CD14-positive monocyte (primary cell): ENCODE measurements at places on chromosomes 11 and 22.

DNA sequence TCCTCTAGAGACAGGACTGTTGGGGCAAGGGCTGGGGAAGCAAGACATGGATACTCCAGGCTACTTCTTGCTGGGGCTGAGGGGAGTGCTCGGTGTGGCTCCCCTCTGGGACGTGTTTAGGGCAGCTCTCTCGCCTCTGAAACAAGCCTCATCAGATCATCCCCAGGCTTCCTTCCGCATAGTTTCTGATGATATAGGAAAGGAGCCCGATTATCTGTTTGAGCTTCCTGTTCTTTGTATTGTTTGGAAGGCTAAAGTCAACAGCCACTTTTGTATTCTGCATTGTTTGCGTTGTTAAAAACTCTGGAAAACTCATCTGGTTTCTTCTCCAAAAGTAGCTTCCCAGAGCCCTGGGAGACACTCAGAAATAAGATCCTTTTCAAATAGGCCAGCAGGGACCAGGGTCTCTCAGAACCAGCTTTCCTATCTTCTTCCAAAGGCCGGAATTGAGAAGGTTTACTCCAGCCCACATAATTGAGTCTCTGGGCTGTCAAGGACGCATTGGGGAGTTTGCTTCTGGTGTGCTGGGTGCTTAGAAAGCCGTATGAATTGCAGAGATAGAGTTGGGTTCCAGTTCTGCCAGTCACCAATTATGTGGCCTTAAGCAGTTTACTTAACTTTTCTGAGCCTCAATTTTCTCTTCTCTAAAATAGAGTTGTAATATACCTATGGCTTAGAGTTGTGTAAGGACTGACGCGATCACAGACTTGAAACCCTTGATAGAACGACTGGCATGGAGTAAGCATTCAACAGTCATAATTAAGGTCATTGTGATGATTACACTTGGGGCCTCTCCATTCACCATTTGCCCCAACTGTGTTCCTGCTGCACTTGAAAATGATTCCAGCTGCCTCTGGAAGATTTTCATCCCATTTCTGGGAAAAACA is 19.1 kb downstream of the CD44 start:
- DNase-seq = no peak

DNA sequence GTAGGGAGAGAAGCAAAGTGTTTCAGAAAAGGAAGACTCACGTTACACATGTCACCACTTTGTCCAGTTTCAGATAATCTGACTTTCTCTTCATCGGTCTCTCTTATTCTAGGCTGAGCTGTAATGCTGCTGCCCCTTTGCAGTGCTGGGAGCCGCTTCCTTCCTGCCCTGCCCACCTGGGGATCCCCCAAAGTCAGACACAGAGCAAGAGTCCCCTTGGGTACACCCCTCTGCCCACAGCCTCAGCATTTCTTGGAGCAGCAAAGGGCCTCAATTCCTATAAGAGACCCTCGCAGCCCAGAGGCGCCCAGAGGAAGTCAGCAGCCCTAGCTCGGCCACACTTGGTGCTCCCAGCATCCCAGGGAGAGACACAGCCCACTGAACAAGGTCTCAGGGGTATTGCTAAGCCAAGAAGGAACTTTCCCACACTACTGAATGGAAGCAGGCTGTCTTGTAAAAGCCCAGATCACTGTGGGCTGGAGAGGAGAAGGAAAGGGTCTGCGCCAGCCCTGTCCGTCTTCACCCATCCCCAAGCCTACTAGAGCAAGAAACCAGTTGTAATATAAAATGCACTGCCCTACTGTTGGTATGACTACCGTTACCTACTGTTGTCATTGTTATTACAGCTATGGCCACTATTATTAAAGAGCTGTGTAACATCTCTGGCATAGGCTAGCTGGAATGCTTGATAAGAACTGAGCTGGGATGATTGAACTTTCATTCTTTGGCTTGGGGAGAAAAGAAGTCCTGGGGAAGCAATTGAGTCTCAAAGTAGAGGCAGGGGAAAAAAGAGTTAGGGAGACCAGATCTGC is 31.2 kb upstream of the SMIM35 start:
- no peak for DNase-seq

DNA sequence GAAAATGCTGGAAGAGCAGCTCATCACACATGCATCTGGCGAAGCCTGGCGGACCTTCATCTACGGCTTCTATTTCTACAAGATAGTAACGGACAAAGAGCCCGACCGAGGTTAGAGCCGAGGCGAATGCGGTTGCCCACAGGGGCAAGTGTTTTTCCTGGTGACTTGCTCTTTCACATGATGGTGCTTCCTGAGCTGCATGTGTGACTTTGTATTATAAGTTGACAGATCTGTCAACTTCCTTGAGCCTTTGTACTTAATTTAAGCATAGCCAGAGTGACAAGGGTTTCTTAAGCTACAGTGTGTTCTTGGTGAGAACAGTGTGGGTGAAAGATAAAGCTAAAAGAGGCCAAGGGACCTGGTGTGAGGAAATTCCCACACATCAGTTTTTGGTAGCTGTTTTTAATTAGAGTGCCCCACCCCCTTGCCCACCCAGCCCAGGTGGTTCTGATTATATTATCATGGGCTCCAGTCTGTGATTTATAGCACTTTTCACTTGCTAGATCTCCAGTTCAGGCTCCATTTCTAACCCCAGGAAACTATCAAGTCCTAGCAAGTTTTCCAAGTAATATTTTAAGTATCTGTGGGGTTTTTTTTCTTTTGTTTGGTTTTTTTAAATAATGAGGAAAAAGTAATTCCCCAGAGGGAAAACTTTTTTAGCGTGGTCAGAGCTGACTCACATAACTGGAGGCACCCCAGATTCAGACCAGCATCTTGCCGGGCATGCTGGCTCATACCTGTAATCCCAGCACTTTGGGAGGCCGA is 68.0 kb upstream of the YWHAH start:
- DNase-seq = no peak

DNA sequence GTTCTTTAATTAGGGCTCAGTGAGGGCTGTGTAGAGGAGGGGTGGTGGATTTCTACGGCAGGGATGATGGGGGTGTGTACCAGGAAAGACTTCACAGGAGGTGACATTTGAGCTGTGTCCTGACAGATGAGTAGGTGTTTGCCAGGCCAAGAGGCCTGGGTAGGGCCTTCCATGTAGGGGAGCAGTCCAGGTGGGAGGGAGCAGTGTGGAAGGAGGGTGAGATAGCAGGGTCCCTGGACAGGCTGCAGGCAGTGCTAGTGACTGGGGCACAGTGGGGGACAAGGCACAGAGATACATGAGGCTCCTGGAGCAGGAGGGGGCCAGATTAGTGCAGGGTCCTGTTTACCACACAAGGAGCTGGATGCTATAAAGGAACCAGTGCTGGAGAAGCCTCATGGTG is 147.9 kb upstream of the CADM1 start:
- no peak for DNase-seq

GRCh38 chr11:32430568-32431381 is 4.6 kb downstream of the WT1 start:
- DNase-seq = no peak

DNA sequence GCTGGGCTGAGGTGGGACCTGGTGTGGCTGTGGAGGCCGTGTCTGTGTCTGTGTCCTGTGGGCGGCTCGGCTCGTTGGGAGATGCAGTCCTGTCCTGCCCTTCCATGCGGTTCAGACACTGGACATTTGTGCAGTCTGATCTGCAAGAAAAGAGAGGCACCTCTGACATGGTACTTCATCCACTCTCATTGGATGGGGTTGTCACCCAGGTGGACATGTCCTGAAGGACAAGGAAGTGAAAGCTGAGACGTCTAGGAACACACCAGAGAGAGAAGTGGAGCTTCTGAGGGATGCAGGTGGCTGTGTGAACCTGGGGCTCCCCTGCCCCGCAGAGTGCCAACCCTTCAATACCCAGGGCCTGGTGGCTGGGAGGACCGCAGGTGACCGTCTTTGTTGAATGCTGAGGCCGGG is 18.4 kb downstream of the TBX1 start:
- no peak for DNase-seq

GRCh38 chr11:12113294-12113693 is 2.9 kb downstream of the MICAL2 start:
- DNase-seq = no peak

- DNase-seq = no peak
Measured at GRCh38 chr11:78901831-78902230, 327.2 kb upstream of the NARS2 start.

DNA sequence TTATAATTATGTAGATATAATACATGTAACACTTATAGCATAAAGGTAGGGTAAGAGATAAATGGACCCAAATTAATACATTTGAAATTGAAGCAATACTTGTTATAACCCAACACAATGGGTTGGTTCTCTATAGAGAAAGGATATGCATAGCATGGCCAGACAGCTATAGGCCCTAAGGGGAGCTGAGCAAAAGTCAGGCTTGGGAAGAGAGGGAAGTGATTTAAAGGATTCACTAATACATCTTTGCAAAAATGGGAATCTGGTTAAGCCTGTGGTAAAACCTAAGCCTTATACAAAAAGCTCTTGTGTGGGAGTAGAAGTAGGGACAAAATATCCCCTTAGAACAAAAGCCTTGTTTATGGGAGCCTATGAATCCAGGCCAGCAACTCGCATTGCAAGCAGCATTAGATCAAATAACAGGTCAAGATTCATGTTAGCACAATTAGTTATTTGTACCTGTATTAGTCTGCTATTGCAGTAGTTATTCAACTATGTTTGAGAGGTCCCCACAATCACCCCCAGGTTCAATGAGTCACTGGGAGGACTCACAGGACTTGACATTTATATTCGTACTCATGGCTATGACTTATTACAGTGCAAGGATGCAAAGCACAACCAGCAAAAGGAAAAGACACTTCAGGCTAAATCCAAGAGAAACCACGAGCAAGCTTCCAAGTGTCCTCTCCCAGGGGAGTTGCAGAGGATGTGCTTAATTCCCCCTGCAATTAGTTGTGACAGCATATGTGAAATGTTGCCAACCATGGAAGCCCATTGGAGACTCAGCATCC is 144.7 kb upstream of the LMO1 start:
- no peak for DNase-seq

DNA sequence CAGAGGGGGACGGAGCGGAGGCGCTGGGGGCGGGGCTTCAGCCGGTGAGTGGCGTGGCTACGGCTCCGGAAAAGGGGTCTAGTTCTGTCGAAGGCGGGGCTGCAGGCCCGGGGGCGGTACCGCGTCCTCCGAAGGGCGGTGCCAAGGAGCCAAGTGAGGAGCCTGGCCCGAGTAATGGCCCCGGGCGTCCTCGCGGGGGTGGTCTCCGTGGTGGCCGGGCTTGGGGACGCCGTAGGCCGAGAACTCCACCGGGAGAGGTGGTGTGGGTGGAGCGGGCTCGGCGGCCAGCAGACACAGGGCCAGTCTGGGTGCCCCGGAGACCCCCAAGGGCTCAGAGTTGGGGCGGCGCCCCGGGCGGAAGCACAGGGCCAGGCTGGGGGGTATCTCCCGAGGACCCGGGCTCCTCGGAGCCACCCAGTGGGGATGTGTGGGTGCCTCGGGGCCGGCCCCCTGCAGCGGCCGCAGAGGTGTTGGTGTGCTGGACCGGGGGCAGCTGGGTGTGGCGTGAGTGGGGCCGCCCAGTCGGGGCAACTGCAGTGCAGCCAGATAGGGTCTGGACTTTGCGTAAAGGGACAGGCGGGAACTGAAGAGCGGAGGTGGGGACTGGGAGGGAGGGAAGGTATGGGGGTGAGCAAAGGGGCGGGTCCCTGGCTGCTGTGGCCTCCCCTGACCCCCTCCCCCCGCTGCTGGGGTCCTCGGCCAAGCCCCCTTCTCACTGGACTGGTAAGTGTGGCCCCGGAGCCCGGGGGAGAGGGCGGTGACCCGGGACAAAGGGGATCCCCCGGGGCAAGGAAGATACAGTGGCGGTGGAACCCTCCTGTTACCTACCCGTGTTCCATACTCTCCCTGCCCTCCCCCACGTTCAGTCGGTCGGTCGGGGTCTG is 838 bp downstream of the FKBP2 start:
- DNase-seq = peak; percentile 4

DNA sequence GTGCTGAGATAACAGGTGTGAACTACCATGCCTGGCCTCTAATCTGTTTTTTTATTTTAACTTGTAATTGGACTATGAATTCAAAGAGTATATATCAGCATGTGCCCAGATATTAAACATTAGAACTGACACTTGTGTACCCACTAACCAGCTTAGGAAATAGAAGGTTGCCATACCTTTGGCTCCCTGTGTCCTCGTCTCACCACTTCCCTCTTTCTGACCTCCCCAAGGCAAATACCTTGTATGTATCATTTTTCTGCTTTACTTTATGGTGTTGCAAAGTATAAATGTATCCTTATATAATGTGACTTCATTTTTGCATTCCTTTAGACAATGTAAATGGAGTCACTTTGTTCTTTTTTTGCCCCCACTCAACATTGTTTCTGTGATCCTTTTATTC is 9.1 kb downstream of the PPP6R3 start:
- DNase-seq = no peak

GRCh38 chr11:115049796-115050195 is 371.5 kb downstream of the NXPE2 start:
- no peak for DNase-seq
